ENCODE measurements at places on chromosomes 12 and 14.

- DNase-seq, result no peak
These were observed 1.3 kb downstream of the SENP1 start for GRCh38 chr12:48104531-48104930.

DNA sequence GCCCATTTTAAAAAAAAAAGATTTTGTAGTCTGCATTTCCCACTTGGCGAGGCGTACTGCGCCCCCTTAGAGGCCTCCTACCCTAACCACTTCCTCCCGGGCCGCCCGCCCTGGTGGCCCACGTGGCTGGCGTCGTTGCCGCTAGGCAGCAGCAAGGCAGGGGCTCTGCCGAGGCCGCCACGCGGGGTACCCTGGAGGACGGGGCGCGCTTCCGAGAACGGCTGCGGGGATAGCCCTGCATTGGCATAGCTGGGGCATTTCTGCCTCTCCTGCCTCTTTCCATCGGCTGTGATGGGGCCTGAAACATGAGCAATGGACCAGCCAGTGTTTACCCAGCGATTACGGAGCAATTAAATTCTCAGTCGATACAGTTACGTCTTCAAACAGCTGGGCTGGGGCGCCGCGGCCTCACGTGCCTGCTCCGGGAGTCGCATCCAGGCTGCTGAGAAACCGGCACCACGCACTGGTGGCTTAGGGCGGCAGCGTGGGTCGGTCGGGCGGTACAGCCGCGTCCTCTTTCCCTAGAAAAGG lies 38.0 kb downstream of the IQSEC3 start:
- no peak for DNase-seq

DNA sequence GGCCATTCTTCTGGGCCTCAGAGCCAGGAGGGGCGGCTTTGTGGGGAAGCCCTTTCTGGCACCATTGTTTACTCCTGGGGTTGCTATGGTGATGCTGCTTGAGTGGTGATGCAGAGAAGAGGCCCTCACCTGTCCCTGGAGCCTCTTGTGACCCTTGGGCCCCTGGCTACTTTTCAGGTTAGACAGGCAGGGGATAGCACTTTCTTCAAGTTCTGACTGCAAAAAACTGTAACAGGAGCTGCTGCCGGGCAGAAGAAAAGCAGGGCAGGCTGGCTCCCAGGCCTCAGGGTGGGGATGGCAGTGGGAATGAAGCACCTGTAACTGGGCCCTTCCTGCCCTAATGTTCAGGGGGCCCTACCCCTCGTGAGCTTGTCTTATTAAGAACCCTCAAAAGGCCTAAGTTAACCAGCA lies at the start of gene TEX52:
TSS of gene TEX52 (minus strand) at position 19 of the 411 bp plus-strand sequence. CDS start at position 6, 13 bp downstream.
- no peak for DNase-seq

- no peak for DNase-seq
These were observed 93.8 kb downstream of the NUMB start for GRCh38 chr14:73364559-73364958.

DNA sequence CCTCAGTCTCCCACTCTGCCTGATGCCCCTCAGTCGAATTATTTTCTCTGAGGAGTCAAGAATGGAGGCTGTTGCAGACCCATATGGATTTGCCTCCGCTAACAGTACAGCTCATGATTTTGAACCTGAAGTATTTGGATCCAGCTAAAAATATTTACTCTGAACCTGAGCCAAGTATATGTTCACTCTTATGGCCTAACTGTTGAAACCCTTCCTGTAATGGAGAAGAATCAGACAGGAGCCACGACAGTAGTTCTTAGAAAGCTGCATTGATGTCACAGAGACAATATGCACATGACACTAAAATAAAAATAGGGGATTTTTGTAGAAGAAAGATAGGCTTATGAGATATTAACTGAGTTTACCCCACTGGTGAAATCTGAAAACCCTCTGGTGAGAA lies 1128.3 kb upstream of the FLRT2 start:
- no peak for DNase-seq

DNA sequence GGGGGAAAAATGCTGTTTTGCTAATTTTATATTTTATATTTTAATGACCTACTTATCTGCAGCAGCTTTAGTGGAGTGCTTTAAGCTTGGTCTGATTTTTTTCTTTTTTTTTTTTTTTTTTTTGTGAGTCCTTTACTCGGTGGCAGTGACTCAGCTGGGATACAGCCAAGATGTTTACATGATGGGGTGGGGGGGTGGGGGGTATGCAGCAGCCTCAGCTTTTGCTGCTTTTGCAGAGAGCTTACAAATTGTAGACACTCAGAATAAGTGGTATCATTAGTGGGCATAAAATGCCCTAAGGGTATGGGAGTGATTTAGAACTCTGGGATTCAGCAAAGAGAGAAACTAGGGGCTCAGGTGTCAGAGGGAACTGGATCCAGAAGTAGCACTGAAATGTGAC lies 38.2 kb upstream of the ARHGAP5 start:
- DNase-seq, result no peak

DNA sequence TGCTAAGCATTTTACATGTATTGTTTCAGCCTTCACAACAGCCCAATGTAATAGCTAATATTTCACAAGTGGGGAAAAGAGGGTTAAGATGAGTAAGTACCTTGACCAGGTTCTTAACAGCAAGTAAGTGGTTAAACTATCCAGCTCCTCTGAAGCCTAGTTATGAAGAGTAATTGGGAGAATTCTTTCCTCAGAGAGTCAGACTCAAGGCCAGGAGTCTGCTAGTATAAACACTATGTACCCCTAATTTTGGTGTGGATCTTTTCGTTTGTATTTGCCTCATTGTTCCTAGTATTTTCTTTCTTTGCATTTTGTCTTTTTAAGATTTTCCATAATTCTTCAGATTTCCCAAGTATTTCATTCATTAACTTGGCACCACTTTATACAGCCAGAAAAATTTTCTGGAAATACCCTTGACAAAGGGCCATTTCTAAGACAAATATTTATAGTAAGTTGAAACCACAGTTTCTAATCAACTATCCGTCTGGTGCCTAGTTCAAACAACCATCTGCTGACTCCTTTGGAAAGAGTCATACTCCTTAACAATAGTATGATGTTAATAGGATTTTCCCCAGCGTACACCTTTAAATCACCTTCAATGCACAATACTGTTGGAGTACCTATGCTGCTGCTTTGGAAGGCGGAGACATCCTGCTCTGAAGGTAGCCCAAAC lies 81.2 kb downstream of the SCAF11 start:
- DNase-seq, result no peak

Data from activated T-helper 1 cell treated with anti-CD3 and anti-CD28 coated beads, Interleukin-2, amount 50 U/mL, for 16 hours (primary cell).